Activated CD8-positive, alpha-beta memory T cell treated with anti-CD3 and anti-CD28 coated beads for 4 hours (primary cell): ENCODE measurements at places on chromosomes 7 and 10.

GRCh38 chr10:88896994-88897853 is 17.2 kb downstream of the STAMBPL1 start:
- peak; percentile 22 for DNase-seq

GRCh38 chr7:114086914-114087652 is 168.3 kb upstream of the PPP1R3A start:
- no peak for DNase-seq

GRCh38 chr10:78969719-78970118 is 99.0 kb upstream of the ZMIZ1 start:
- no peak for DNase-seq

DNA sequence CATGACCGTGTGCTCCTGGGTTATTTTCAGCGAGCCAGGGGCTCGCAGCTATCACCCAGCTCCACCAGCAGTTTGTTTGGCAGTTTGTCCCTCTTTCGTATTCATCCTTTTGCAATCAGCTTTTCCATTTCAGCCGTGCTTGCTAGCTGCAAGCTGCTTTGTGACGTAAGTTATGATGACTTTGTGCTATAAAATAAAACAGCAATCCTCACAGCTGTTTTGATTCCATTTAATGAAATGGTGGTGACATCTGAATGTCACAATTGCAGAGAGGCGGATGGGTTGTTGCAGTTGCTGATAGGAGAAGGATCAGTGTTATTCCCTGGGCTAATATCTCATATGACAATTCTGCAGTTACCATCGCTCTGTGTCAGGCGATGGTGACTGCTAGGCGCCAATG is 251.7 kb downstream of the SNX10 start:
- no peak for DNase-seq

DNA sequence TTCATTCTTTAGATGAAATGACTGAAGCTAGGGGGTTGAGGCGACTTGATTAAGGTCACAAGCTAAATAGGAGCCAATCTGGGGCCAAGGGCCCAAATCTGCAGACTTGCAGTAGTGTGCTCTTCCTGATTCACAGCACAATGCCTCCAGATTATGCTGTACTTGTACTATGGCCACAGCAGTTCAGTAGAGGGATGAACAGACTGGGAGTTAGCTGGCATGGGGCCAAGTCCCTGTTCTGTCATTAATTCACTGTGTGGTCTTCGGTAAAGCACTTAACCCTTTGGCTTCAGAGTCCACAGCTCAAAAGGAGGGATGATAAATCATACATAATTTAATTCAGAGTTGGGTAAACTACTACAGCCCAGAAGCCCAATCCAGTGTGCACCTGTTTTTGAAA is 196.8 kb downstream of the XPNPEP1 start:
- DNase-seq = no peak
